GM12878 (cell line): ENCODE measurements at places on chromosomes 16 and 17. TPM values are rescaled to one million over a fixed set of nuclear protein-coding genes. Genes with fewer than 3 reads are reported as not detected.

ACAP1 gene
- total RNA-seq: 245 and 257 TPM in 2 replicates

COTL1 gene
- 675 and 688 TPM in 2 replicates for total RNA-seq

CACNB1 gene
- total RNA-seq: 10.1 and 15.6 TPM in 2 replicates

GRCh38 chr17:32303781-32304288 is 38.1 kb downstream of the C17orf75 start:
- no peak overlapping the region for H3K27ac ChIP-seq
- DNase-seq: no peak
- H3K36me3 ChIP-seq: no peaks in the 10 kb centered on the region

DNA sequence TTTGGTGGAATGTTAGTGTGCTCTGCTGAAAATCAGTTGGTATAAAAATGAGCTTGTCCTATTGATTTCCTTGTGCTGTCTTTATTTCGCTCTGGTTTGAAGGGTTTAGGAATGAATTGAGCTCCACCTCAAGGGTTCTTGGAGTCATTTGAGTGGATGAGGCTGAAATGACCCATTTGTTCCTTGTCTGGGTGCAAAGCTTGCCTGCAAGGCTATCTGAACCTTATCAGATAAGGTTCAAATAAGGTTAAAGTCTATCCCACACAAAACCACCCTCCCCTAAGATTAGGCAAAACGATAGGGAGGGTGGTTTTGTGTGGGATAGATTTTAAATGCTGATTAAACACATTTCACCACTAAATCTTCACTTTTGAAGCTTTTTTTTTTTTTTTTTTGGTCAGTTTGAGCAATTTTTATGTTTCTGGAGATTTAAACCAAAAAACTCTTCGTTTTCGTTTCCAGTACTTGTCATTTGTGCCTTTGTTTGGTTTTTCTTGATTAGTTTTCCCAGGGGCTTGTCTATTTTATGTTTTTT is 62.7 kb downstream of the ARHGAP44 start:
- no peaks in the 10 kb centered on the region for H3K4me1 ChIP-seq
- no peak for DNase-seq
- no peak overlapping the region for H3K27ac ChIP-seq
- no peaks in the 10 kb centered on the region for H3K27me3 ChIP-seq
- no peak overlapping the region for H3K4me3 ChIP-seq

DNA sequence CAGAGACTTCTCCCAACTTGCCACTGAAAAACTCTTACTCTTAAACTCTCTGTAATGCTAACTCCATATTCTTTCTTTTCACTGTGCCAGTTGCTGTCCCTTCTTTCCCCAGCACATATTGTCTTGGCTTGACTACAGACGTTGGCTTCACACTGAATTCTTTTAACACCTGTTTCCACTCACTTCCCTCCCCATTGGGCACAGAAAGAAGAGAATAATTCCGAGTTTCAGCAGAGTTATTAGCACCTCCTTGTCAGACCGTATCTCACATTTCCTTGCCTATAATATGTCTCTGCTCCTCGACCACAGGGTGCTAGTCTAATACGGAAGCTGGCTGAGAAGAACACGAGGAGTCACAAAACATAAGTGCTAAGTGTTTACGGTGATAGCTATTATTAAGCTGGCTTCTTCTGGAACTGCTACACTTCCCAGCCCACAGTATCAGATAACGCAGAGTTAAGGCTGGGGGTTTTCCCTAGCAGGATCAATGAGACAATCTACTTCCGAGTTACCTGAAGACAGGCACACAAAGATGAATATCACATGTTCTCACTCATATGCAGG is 188.5 kb upstream of the CDH8 start:
- DNase-seq: no peak
- no peak overlapping the region for H3K27ac ChIP-seq
- no peaks in the 10 kb centered on the region for H3K27me3 ChIP-seq
- H3K4me1 ChIP-seq: no peaks in the 10 kb centered on the region
- no peak overlapping the region for H3K4me3 ChIP-seq
- H3K36me3 ChIP-seq: no peaks in the 10 kb centered on the region

- no peaks in the 10 kb centered on the region for H3K27me3 ChIP-seq
- H3K4me1 ChIP-seq: peaks cover 74% of the 10 kb centered on the region
- peak overlapping the region; percentile 77 for H3K27ac ChIP-seq
- H3K36me3 ChIP-seq: peaks cover 28% of the 10 kb centered on the region
These were observed 8.7 kb downstream of the ABI3 start for GRCh38 chr17:49218941-49219913.

- peak overlapping the region; percentile 73 for H3K27ac ChIP-seq
- H3K36me3 ChIP-seq: peaks cover 65% of the 10 kb centered on the region
- H3K4me3 ChIP-seq: no peak overlapping the region
- H3K27me3 ChIP-seq: no peaks in the 10 kb centered on the region
- H3K4me1 ChIP-seq: peaks cover 37% of the 10 kb centered on the region
These were observed 65.6 kb downstream of the SEC14L1 start for GRCh38 chr17:77206158-77206956.

GRCh38 chr17:72592242-72592966 is 471.6 kb downstream of the SOX9 start:
- no peak for DNase-seq
- no peaks in the 10 kb centered on the region; the same call in 1 of the 2 replicates for H3K27me3 ChIP-seq
- peak overlapping the region; percentile 59 for H3K4me3 ChIP-seq
- H3K36me3 ChIP-seq: no peaks in the 10 kb centered on the region
- H3K4me1 ChIP-seq: 0 out of 2 replicates have a peak, but pooled peaks cover 3% of the 10 kb centered on the region

GRCh38 chr17:53466733-53467132 is 356.0 kb upstream of the KIF2B start:
- H3K27ac ChIP-seq: no peak overlapping the region
- H3K27me3 ChIP-seq: no peaks in the 10 kb centered on the region
- DNase-seq: no peak
- no peak overlapping the region for H3K4me3 ChIP-seq
- H3K36me3 ChIP-seq: no peaks in the 10 kb centered on the region

- no peak overlapping the region for H3K27ac ChIP-seq
- H3K27me3 ChIP-seq: 0 out of 2 replicates have a peak, but pooled peaks cover 1% of the 10 kb centered on the region
- H3K4me1 ChIP-seq: no peaks in the 10 kb centered on the region
- no peak for DNase-seq
- no peak overlapping the region for H3K4me3 ChIP-seq
These were observed 54.1 kb downstream of the METRNL start for GRCh38 chr17:83133302-83134121.

DNA sequence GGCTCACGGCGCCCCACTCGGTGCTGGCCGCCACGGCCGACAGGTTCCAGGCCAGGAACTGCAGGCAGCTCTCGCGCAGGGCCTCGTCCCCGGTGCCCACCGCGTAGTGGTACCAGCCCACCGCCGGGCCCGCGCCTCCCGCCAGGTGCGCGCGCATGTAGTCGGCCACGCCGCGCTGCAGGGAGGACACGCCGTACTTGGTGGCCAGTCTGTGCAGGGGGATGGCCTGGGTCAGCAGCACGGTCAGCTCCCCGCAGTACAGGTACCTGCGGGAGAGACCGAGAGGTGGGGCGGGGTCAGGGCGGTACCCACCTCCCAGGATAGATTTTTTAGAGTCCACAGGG is 4.2 kb downstream of the BTBD17 start:
- DNase-seq: no peak
- no peak overlapping the region for H3K27ac ChIP-seq
- no peaks in the 10 kb centered on the region for H3K4me1 ChIP-seq
- no peaks in the 10 kb centered on the region for H3K36me3 ChIP-seq

DNA sequence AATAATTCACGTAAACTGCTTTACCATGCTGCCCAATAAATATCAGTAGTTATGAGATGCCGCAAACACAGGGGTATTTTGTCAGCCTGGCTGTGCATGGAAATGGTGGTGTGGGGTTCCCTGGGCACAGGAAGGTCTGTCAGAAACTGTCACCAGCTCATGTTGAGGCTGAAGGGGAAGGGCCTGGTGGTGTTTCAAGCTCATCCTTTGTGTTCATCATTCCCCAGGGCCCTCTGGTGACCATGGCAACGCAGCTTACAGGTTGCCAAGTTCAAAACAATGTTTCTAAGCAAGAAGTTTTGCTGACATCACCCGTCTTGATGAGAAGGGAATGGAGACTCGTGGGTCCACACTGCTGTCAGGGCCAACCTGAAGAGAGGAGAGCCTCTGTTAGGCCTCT is 348.9 kb upstream of the C16orf82 start:
- H3K27me3 ChIP-seq: no peaks in the 10 kb centered on the region
- DNase-seq: no peak
- H3K4me1 ChIP-seq: no peaks in the 10 kb centered on the region
- H3K36me3 ChIP-seq: no peaks in the 10 kb centered on the region
- H3K4me3 ChIP-seq: no peak overlapping the region

DNA sequence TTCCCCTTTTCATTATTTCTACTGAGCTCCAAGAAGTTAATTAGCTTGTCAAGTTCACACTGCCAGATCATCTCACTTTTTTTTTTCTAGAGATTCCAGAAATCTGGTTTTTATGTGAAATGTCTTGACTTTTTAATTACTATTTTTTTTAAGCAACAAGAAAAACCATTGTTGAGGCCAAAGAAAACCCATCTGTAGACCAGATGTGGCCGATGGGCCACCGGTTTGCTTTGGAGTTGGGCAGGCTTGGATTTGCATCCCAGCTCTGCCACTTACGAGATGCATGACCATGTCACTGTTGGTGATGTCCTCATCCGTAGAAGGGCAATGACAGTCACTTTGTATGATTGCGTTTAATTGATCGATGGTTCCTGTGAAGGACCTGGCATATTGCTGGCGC is 34.2 kb upstream of the MRTFB start:
- no peaks in the 10 kb centered on the region for H3K27me3 ChIP-seq
- H3K4me3 ChIP-seq: no peak overlapping the region
- no peaks in the 10 kb centered on the region for H3K36me3 ChIP-seq
- H3K4me1 ChIP-seq: no peaks in the 10 kb centered on the region

GRCh38 chr17:60960398-60961065 is 282.9 kb downstream of the BCAS3 start:
- H3K4me1 ChIP-seq: no peaks in the 10 kb centered on the region
- DNase-seq: no peak
- H3K27me3 ChIP-seq: no peaks in the 10 kb centered on the region
- no peak overlapping the region for H3K27ac ChIP-seq

GRCh38 chr16:54077050-54077821 is 209.4 kb downstream of the IRX3 start:
- no peaks in the 10 kb centered on the region for H3K27me3 ChIP-seq
- no peak overlapping the region for H3K4me3 ChIP-seq
- no peak for DNase-seq
- H3K27ac ChIP-seq: no peak overlapping the region
- H3K4me1 ChIP-seq: no peaks in the 10 kb centered on the region

- H3K4me3 ChIP-seq: no peak overlapping the region
- no peaks in the 10 kb centered on the region for H3K36me3 ChIP-seq
- H3K4me1 ChIP-seq: no peaks in the 10 kb centered on the region
- DNase-seq: no peak
- H3K27ac ChIP-seq: no peak overlapping the region
- peaks cover 6% of the 10 kb centered on the region; the same call in 1 of the 2 replicates for H3K27me3 ChIP-seq
These were observed 187.4 kb upstream of the CACNG5 start for GRCh38 chr17:66647391-66647983.

- DNase-seq: no peak
- H3K27ac ChIP-seq: no peak overlapping the region
- no peaks in the 10 kb centered on the region for H3K27me3 ChIP-seq
- H3K4me1 ChIP-seq: no peaks in the 10 kb centered on the region
- no peaks in the 10 kb centered on the region for H3K36me3 ChIP-seq
- H3K4me3 ChIP-seq: no peak overlapping the region
These were observed 192.9 kb upstream of the DYNLRB2 start for GRCh38 chr16:80347900-80348299.

DNA sequence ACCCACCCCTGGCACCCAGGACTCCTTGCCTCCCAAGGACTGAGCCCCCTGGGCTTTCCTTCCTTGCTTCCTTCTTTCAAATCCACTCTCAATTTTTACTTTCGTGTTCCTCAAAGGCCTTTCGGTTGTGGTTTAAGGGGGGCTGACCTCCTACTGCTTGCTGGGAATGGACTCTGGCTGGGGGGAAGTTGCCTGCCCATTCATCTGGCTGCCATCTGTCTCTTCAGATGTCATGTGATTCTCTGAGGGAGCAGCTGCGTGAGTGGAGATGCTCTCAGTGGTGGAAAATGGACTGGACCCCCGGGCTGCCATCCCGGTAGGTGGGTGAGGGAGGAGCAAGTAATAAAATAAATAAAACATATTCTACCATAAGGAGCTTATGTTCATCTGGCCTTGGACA is 93.8 kb upstream of the RPRML start:
- no peaks in the 10 kb centered on the region for H3K27me3 ChIP-seq
- no peak for DNase-seq
- no peak overlapping the region for H3K27ac ChIP-seq
- H3K4me3 ChIP-seq: no peak overlapping the region
- H3K36me3 ChIP-seq: no peaks in the 10 kb centered on the region
